ENCODE measurements at places on chromosomes 2 and 18.

DNA sequence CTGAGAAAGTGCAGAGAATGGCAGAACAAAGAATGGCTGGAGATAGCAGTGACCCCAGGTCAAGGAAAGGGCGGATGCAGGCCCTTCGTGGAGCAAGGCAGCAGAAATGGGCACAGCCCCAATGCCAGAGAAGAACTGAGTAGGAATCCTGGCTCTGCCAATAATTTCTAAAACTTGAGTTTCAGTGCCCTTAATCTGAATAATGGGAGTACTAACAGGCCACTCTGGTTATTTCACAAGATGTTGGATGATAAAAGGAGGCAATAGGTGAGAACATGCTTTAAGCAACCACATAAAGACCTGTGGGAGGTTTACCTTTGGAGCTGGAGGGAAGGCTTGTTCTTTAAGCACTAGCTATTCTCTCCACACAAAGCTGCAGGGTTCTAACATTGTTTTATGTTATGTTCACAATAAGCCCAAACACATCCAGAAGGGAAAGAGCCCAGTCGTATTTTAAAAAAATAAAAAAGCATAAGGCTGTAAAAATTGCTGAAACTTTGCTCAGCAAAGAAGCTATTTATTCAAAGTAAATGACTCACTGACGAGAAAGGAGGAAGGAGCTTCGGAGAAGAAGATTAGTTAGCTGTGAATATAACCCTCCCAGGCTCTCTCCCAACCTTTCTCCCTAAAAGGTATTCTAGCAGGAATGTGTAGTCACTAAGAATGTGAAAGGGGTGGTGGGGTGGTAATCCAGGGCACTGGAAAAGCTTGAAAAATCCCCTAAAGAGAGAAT, 470.2 kb downstream of the TXNL1 start:
- no peak for DNase-seq

GRCh38 chr2:198097630-198098029, 293.2 kb downstream of the PLCL1 start:
- DNase-seq: no peak

DNA sequence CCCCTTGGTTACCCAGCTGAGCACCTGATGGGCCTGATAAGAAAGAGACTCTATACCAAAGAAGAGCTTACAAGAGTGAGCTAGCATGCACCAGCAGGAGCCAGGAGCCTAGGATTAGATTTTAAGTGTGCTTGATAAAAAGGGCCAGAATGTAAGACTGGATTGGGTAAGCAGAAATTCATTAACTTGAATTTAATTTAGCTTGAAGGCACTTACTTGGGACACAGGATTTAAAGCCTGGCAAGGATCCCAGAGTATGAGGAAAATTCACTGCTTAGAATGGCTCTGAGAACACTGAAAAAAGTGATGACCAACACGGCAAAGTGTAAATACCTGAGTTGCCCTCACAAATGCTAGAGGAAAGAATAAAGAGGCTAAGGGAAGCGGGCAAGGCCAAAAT, 91.3 kb upstream of the RBBP8 start:
- no peak for DNase-seq

DNA sequence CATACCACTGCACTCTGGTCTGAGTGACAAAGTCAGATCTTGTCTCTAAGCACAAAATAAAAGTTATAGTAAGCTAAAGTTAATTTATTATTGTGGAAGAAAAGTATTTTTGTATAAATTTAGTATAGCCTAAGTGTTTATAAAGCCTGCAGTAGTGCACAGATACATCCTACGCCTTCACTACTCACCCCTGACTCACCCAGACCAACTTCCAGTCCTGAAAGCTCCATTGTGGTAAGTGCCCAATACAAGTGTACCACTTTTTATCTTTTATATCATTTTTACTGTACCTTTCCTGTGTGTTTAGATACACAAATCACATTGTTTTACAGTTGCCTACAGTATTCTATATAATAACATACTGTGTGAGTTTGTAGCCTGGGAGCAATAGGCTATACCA, 57.5 kb downstream of the UBE2E3 start:
- DNase-seq: no peak

DNA sequence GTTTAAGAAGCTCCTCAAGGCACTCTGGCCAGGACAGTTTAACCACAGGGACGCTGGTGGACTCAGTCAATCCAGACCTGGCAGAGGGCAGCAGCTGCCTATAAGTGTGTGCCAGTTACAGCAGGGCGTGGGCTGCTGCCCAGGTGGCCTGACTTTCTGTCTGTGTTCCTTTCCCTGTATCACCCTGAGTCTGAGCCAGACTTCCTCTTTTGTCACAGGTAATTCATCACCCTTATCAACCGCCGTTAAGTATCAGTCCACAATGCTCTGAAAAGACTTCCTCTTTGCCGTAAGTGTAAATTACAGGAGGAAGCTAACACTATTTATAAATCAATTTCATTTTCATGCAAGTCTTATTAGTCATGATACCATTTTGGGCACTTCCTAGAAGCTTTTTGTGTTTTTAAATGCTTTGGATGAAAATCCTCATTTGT, 7.0 kb downstream of the LPIN1 start:
- peak; percentile 28 for DNase-seq

GRCh38 chr2:165660361-165660760, 133.7 kb downstream of the GALNT3 start:
- DNase-seq: no peak

DNA sequence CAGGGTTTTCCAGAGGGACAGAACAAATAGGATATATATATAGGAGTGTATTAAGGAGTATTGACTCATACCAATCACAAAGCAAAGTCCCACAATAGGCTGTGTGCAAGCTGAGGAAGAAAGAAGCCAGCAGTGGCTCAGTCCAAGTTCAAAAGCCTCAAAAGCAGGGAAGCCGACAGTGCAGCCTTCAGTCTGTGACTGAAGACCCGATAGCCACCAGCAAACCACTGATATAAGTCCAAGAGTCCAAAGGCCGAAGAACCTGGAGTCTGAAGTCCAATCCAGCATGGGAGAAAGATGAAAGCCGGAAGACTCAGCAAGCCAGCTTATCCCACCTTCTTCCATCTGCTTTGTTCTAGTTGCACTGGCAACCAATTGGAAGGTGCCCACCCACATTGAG, 39.0 kb upstream of the GPD2 start:
- DNase-seq: no peak

GRCh38 chr2:109208951-109209335, 79.9 kb downstream of the SH3RF3 start:
- DNase-seq: no peak

DNA sequence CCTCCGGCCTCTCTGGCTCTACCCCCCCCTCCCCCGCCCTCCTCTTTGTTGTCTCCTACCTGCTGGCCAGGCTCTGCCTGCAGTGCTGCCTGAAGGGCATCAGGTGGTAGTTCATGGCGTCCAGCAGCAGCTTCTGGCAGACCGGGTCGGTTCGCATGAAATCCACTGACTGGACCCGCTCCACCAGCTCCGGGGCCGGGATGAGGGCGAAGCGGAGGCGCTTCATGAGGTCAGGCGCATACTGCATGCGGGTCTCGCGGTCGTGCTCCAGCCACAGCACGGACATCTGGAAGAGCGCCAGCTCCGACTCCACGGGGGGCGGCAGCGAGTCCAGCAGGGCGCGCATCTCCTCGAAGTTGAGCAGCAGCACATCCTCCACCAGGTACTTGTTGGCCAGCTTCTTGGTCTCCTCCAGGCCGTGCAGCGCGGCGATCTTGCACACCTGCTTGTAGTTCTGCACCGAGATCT, 3.2 kb downstream of the KLHL14 start:
- no peak for DNase-seq

DNA sequence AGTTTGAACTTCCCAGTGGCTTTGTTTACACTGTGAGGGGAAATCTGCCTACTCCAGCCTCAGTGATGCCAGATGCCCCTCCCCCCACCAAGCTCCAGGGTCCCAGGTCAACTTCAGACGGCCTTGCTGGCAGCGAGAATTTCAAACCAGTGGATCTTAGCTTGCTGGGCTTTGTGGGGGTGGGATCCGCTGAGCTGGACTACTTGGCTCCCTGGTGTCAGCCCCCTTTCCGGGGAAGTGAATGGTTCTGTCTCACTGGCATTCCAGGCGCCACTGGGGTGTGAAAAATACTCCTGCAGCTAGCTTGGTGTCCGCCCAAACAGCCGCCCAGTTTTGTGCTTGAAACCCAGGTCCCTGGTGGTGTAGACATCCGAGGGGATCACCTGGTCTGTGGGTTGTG, 70.0 kb upstream of the NEUROD1 start:
- no peak for DNase-seq

DNA sequence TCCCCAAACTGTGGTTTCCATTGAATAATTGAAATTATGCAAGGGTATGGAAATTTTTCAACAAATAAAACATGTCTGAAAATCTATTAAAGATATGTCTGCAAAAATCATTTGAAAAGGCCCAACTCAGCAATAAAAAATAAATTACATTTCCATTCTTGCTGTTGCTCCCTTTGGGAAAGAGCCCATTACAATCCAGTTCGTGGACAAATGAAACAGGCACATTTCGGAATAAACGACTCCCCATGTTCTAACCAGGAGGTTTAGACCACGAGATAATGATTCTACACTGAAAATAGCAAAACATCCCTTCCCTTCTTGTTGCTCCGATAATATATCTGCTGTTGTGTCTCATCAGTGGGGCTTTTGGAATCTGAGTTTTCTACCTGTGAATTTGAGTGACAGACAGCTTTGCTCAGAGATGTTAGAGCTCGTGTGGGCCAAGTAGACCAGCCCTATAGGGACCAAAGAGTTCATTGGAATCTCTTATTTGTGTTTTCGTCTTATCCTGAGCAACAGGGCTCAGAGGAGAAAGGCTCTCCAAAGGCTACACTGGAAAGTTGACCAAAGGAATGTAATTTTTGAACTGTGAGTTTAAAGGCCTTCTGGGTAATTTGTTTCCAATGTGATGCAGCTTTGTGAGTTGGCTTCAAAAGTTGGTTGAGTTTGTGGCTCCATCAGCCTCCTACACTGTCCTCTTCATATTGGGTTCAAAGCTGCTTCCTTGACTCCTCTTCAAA, 119.5 kb downstream of the ACTR3 start:
- DNase-seq: no peak

GRCh38 chr2:164090533-164090932, 354.7 kb upstream of the FIGN start:
- DNase-seq: no peak

- DNase-seq: no peak
These were observed 44.8 kb downstream of the NAB1 start for GRCh38 chr2:190693533-190694232.

DNA sequence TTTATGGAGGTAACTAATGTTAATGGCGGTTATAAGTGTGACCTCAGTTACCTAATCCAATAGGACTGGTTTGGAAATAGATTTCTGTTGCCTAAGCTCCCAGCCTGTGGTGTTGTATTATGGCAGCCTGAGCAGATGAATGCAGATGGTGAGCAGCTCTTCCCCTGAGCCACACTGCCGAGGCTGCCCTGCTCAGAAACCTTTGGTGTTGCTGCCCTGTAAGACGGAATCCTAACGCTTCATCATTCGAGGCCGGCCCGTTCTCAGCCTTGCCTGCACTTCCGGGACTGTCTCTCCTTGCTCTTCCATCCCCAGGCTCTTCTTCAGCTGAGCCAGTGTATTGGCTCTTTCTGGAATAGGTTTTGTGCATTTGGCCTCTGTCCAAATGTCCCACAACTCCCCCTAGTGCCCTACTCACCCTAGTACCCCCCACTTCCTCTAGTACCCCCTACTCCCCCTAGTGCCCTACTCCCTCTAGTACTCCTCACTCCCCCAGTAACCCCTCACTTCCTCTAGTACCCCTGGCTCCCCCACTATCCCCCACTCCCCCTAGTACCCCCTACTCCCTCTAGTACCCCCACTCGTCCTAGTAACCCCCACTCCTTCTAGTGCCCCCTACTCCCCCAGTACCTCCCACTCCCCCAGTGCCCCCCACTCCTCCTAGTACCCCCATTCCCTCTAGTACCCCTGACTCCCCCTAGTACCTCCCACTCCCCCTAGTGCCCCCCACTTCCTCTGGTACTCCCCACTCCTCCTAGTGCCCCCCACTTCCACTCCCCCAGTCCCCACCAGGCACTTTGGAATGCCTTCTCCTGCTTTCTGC, 106.0 kb upstream of the TAF1B start:
- no peak for DNase-seq

GRCh38 chr18:23244401-23244800, 109.1 kb downstream of the CABLES1 start:
- no peak for DNase-seq

Data from suppressor macrophage treated with lipopolysaccharide for 1 hour (primary cell).